K562 (cell line): ENCODE measurements at places on chromosomes 13 and 19. TPM values are rescaled to one million over a fixed set of nuclear protein-coding genes. Genes with fewer than 3 reads are reported as not detected.

Gene MAP2K2
- polyA plus RNA-seq = 90.7 and 97.4 TPM in 2 replicates

Gene ONECUT3
- not detected in 2 replicates for polyA plus RNA-seq

Gene ZNF726
- polyA plus RNA-seq = 16.7 and 20.8 TPM in 2 replicates

Gene GIPR
- 26.3 and 26.8 TPM in 2 replicates for polyA plus RNA-seq

Gene STAP2
- polyA plus RNA-seq = 5.8 and 9.8 TPM in 2 replicates

Gene CEACAM19
- polyA plus RNA-seq = 0.50 TPM in 1 of 2 replicates, not detected in the other

Gene FSD1
- 0.78 and 1.1 TPM in 2 replicates for polyA plus RNA-seq

Gene FCGBP
- polyA plus RNA-seq = 0.03 TPM in 1 of 2 replicates, not detected in the other

Gene IRGC
- polyA plus RNA-seq = not detected in 2 replicates

Gene ADAMTSL5
- 8.4 and 9.8 TPM in 2 replicates for polyA plus RNA-seq

Gene ZNF235
- polyA plus RNA-seq = 0.38 and 0.88 TPM in 2 replicates

Gene CYP4F3
- not detected in 2 replicates for polyA plus RNA-seq

Gene STX10
- polyA plus RNA-seq = 66.3 and 78.0 TPM in 2 replicates

Gene NDFIP2
- polyA plus RNA-seq = 22.5 and 23.6 TPM in 2 replicates

Gene INSL3
- not detected in 2 replicates for polyA plus RNA-seq

Gene ZNF350
- 1.6 and 1.7 TPM in 2 replicates for polyA plus RNA-seq

Gene ZNF420
- polyA plus RNA-seq = 2.6 and 3.0 TPM in 2 replicates

Gene IZUMO2
- not detected in 2 replicates for polyA plus RNA-seq

Gene LINGO3
- not detected in 2 replicates for polyA plus RNA-seq

Gene TEX101
- polyA plus RNA-seq = 0.36 TPM in 1 of 2 replicates, not detected in the other

Gene OR10H5
- polyA plus RNA-seq = not detected in 2 replicates

Gene GATAD2A
- polyA plus RNA-seq = 88.4 and 112 TPM in 2 replicates

Gene SBK3
- polyA plus RNA-seq = 0.11 TPM in 1 of 2 replicates, not detected in the other

Gene CASP14
- not detected in 2 replicates for polyA plus RNA-seq

Gene DLL3
- 5.2 and 6.3 TPM in 2 replicates for polyA plus RNA-seq

Gene LILRB3
- polyA plus RNA-seq = 0.09 TPM in 1 of 2 replicates, not detected in the other

Gene ASPDH
- not detected in 2 replicates for polyA plus RNA-seq

Gene ZNF230
- 2.3 and 3.1 TPM in 2 replicates for polyA plus RNA-seq

Gene OR7A5
- not detected in 2 replicates for polyA plus RNA-seq

Gene VSTM1
- polyA plus RNA-seq = not detected in 2 replicates

Gene HSD17B14
- not detected in 2 replicates for polyA plus RNA-seq

Gene CDKN2D
- polyA plus RNA-seq = 6.7 and 8.2 TPM in 2 replicates

Gene GFY
- polyA plus RNA-seq = 0.11 and 0.33 TPM in 2 replicates

Gene ZNF554
- 1.1 and 1.4 TPM in 2 replicates for polyA plus RNA-seq

Gene FGF9
- polyA plus RNA-seq = not detected in 2 replicates

Gene TUBA3C
- polyA plus RNA-seq = 2.2 and 2.8 TPM in 2 replicates

Gene SYNE4
- polyA plus RNA-seq = 0.48 and 1.1 TPM in 2 replicates

Gene CD33
- 39.6 and 42.5 TPM in 2 replicates for polyA plus RNA-seq

Gene NPHS1
- polyA plus RNA-seq = 0.03 and 0.28 TPM in 2 replicates

Gene EHD2
- 7.5 and 9.0 TPM in 2 replicates for polyA plus RNA-seq

Gene TEX26
- not detected in 2 replicates for polyA plus RNA-seq

Gene MISP3
- polyA plus RNA-seq = 5.4 and 5.6 TPM in 2 replicates

Gene ARHGEF7
- 16.6 and 17.5 TPM in 2 replicates for polyA plus RNA-seq

Gene SLITRK5
- polyA plus RNA-seq = not detected in 2 replicates

Gene MEIOSIN
- 1.2 and 1.6 TPM in 2 replicates for polyA plus RNA-seq
